ENCODE measurements at places on chromosomes 4 and X.
A peak's percentile ranks its signal among the peaks of the same experiment; 100 is the strongest.

- no peak for DNase-seq
These were observed 66.2 kb downstream of the RRAGB start for GRCh38 chrX:55783723-55784122.

- peak; percentile 73 for DNase-seq
These were observed 2.1 kb upstream of the IL2 start for GRCh38 chr4:122458625-122459024.

DNA sequence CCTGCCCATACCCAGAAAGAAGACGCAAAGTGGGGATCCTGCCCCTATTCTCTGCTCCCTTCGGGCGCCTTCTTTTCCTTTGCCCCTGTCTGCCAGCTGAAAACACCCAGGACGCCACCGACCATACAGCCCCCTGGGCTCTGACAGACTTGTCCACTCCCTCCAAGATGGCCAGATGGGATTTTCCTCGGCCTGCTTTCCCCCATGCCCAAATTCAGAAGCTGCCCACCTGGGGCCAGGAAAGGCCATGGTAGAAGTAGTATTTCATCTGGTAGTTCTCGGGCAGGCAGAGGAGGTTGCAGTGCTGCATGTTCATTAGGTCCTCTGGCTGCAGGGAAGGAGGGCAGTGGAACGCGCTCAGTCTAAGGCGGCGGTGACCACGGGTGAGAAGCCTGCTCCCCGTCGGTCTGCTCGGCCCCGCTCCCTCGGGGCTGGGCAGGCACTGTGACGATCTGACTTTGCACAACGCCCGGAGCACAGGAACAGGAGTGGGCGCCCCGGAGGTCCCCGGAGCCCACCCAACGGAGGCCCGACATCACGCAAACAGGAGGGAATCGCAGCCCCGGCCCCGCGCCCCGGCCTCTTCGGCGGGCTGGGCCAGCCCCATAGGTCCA lies 582 bp downstream of the NAA10 start:
- DNase-seq, result no peak

DNA sequence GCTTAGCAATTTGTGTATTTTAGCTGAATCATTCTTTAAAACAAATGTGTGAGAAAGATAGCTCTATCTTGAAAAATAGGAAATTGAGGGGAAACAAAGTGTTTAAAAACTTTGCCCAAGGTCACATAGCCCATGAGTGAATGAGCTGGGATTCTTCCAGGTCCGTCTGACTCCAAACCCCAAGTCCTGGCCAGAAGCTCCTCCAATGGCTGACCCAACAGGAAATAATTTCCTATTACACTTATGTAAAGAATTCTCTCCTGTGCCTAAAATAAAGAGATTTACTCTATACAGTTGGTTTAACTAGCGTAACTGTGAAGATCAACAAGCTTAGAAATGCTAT lies 287.6 kb downstream of the ARHGAP24 start:
- DNase-seq, result no peak

DNA sequence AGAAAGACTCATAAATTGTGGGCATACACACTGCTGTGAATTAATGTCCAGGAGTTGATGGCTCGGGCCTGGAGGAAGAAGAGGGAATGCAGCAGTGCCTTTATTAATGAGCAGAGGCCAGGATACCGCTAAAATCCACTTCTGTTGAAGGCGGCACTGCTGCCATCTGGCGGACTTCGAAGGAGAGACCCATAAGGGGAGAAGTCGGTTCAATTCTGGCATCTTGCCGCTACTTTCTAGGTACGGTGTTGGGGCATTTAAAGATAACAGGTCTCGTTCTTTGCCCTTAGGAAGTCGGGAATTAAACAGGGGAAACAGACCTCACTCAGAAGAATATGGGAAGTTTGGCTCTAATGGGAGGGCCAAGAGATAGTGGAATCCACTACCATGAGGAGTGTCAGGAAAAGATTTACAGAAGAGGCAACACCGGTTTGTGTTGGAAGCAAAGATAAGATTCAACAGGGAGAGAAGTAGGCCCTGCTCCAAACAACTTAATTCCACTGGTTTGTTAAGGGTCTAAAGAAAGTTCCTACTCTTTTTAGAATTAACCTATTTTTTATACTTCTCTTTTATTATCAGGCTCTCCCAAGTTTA lies 133.6 kb upstream of the GIMD1 start:
- DNase-seq, result peak; percentile 65

- DNase-seq, result no peak
These were observed 199.7 kb upstream of the MAMLD1 start for GRCh38 chrX:150163221-150163930.

DNA sequence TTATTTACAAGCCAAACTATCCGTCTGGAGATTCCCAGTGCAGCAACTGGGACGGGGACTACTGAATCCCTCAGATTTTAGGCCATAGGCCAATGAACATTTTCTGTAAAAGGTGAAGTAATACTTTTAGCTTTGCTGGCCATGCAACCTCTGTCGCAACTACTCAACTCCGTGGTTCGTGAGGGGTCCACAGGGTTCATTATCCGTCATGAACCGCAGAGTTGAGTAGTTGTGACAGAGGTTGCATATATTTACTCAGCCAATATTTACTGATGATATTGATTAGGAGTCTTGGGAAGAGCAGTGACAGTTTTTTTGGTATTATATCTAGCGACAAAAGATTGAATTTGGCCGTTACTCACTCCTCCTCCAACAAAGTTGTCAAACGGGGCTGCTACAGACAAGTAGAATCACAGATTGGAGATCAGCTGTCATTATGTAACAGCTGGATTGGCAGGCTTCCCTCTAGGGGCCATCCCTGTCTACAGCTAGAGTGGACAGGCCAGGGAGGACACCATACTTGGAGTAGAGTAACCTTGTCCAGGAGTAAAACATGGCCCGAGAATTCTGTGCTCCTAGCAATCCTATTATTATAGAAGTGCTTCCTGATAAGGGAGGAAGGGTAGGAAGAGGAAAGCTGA lies 37.2 kb upstream of the CD38 start:
- DNase-seq, result no peak

DNA sequence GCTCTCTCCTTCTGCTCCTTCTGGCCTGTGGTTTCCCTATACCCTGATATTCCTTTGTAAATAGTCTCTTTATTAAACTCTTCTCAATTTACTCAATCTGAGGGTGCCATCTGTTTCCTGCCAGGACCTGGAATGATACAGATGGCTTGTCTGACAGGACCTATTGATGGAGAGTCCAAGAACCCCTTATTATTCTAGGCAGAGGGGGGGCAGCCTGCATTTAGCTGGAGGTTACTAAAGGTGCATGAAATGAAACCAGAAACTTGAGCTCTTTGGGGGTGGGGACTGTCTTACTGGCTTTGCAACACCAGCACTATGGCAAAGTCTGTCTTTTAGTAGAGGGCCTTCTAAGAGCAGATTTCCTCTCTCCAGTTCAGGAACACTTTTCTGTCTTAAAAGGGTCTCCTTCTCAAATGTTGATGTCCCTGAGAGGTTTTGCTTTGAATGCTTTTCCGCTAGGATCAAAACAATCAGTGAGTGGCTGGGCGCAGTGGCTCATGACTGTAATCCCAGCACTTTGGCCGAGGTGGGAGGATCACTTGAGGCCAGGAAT lies 162.5 kb upstream of the MED14 start:
- DNase-seq, result no peak

DNA sequence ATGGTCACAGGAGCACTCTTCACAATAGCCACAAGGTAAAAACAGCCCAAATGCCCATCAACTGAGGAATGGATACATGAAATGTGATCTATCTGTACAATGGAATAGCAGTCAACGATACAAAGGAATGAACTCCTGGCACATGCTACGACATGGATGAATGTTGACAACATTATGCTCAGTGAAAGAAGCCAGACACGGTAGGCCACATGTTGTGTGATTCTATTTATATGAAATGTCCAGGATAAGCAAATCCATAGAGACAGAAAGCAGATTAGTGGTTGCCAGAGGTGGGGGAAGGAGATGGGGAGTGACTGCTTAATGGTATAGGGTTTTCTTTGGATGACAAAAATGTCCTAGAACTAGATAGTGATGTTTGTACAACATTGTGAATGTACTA lies 58.7 kb upstream of the GPM6B start:
- no peak for DNase-seq

DNA sequence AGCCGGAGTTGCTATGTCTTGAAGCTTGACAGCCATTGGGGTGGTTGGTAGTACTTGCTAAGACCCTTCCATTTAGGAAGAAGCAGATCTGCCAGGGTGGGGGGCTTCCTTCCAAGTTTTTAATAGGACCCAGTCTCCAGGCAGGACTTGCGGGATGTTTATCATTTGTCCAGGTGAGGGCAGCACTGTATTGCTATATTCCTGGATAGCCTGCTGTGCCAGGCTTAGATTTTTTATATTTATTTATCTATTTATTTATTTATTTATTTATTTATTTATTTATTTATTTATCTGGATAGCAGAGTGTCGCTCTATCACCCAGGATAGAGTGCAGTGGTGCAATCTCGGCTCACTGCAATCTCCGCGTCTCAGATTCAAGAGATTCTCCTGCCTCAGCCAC lies 87.4 kb upstream of the CT45A1 start:
- DNase-seq, result peak; percentile 28

GRCh38 chrX:69150281-69150960 lies 14.8 kb downstream of the PJA1 start:
- DNase-seq, result peak; percentile 92

- no peak for DNase-seq
These were observed 5.0 kb downstream of the CCNQ start for GRCh38 chrX:153593811-153594500.

GRCh38 chr4:80183250-80184052 lies 13.9 kb upstream of the PRDM8 start:
- no peak for DNase-seq

GRCh38 chr4:70508801-70509200 lies 9.6 kb upstream of the AMTN start:
- DNase-seq, result no peak

DNA sequence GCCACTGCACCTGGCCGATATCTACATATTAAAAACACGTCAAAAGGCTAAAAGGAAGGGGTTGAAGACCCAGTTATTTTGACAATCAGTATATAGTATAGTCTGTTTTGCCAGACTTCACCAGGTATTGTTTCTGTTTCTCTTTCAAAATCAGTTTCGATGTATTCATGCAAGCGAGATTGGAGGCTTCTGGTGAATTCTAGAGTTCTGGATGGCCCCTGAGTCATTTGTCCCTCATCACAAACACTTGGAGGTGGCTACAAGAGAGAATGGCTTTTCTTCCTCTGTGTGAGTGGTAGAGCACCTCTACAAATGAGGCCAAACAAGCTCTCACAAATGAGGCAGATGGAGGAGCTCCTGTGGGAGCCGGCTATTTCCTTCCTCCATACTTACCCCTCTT lies 68.6 kb upstream of the ADGRG2 start:
- no peak for DNase-seq

DNA sequence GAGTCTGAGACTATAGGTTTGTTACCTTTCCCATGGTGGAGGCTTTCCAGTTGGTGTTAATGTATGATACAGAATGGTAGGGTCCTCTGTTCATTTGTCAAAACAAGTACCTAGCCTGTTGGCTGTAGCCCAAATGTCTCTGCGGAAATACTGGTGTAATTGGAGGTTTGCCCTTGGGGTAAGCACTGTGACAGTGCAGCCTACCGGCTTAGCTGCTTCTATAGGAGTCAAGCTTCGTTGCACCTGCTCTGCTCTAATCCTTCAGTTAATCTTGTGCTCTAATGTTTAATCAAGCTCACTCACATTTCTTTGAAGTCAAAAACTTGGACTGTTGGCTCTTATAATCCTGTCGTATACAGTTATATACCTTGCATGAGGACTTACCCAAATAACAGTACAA lies 203.4 kb downstream of the CCNG2 start:
- DNase-seq, result peak; percentile 30

GRCh38 chrX:14026121-14026520 lies 3.6 kb downstream of the GEMIN8 start:
- DNase-seq, result no peak

- DNase-seq, result no peak
These were observed 46.3 kb downstream of the ALPK1 start for GRCh38 chr4:112343330-112344080.

Data from epithelial cell of esophagus (primary cell).